ENCODE measurements at places on chromosomes 5 and 9.
A peak's percentile ranks its signal among the peaks of the same experiment; 100 is the strongest.

DNA sequence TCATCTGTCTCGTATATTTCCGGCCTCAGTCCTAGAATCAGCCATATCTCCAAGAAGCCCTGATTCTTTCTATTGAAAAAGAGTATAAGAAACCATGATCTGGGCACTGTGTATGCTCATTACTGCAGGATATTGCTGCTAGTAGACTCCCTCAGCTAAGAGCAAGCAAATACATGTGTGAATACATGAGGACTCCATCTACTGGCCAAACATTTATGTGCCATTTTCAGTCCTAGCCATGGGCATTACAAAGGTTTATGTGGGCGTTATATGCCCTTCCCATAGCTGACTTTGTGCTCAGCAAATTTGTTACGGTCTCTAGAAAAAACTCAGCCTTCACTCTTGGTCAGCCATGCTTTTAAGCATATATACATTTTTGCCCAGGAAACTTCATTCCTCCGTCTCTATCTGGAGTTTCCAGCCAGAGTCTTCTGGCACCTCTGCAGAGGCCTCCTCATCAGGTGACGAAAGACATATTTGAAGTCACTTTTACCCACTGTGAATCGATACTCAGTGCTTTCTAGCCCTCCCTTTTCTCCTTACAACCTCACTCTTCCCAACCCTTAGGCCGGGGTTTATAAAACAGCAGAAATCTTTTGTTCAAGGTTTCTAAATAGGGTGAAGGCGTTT is 1495.6 kb upstream of the CDH6 start:
- peak; percentile 28 for DNase-seq

DNA sequence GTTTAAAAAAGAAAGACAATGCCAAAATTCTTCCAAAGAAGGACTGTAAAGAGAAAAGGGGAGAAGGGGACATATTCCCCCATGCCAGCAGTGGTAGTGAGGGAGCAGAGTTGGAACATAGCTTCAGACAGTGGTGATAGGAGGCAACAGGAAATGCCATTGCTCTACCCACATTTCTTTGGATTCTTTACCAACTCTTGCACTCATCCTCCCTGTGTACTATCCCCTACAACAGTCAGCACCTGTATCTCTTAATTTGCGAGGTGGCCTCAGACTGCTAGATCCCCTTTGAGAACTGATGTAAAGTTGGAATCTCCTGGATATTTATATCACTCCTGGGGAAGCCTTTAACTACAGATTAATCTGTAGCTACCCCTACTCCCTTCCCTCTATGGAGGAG is 320.6 kb upstream of the PTGER4 start:
- no peak for DNase-seq

GRCh38 chr9:35856206-35856605 is 14.0 kb downstream of the OR13J1 start:
- no peak for DNase-seq

- DNase-seq, result no peak
Observed at GRCh38 chr9:86788456-86788855, 158.8 kb downstream of the GAS1 start.

DNA sequence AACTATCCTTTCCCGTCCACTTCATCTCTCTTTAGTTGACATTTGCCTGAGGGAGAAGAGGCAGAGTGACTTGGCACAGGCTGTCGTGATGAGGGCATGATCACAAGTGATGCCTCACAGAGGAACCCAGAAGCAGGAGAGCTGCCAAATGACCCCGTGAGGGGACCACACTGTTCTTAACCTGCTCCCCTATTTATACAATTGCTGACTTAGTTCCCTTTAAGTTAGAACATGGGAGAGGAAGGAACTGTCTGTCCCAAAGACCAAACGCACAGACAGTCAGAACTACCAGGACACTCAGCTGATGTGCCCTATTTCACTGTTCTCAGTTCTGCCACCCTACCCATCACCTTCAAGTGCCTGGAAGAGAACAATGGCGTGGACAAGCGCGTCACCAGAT is 73.7 kb downstream of the SLC1A3 start:
- DNase-seq, result no peak

DNA sequence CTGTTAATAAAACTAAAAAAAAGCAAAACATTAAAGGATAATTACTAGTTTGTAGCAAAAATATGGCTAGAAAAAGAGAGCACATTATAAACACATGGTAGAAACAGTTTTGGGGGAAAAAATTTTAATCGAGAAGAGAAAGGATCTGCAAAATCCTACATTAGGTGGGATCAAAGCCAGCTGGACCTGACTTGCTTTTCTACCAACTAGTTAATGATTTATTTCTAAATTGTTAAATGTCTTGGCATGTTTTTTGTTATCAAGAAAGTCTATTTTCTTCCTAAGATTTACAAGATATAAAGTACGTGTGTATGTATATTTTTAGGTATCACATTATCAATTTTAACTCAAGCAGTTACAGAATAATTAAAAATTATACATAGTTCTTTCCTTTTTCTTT is 47.1 kb upstream of the CDK5RAP2 start:
- no peak for DNase-seq

DNA sequence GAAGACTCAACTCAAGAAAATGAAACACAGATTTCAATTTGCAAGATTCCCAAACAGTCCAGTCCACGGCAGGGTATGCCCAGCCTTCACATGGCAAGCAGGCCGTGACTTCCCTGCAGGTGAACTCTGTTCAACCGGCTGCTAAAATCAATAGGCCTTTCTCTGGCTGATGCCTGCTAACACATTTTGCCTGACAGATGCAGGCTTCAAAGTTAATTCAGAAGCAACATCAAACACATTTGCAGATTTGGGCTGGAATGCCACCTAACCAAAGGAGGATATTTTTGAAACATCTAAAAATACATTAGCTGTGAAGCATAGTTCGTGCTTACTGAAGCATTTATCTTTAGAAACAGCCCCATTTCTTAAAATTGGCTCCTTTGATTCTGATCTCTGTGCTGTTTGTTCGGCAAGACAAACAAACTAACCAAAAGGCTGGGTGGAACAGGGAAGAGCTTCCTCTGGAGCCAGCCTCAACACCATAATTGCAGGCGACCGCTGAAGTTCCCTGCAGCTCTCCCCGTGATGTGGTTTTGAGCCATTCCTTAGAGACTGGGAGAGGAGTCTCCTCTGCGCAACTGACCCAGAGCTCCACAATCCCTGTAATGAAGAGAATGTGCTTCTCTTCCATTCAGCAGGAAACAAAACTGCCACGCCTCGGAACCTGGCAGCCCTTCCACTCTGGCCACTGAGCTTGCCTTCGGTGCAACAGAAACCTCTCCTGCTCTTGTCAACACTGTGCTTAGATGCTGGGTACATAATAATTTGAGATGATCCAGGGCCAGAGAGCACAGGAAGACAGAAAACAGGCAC is 126.5 kb downstream of the MYO10 start:
- DNase-seq, result no peak

GRCh38 chr5:17398431-17398830 is 99.6 kb upstream of the TAF11L2 start:
- DNase-seq, result peak; percentile 85

- no peak for DNase-seq
Observed at GRCh38 chr5:99605904-99606303, 677.1 kb upstream of the CHD1 start.

- DNase-seq, result no peak
Observed at GRCh38 chr5:57594436-57594835, 111.8 kb upstream of the ACTBL2 start.

- no peak for DNase-seq
Observed at GRCh38 chr9:118003240-118003639, 299.0 kb downstream of the TLR4 start.

- DNase-seq, result peak; percentile 72
Observed at GRCh38 chr9:92180669-92181181, 65.5 kb upstream of the SPTLC1 start.

DNA sequence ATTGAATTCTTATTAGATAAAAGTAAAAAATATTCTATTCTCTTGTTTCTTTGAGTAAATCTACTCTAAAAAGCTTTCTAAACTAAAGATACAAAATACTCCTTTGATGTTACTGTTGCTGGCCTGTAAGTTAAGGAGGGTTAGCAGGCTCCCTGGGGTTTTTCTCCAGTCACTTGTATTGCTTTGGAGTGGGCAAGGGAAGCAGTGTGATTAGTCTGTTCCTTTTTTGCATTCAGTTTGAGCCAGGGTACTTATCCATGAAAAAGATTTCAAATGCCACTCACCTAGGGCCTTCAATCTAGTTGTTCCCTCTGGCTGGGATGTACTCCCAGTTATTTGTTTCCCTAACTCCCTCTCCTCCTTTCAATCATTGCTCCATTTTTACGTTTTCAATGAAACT is 256.2 kb upstream of the SMC2 start:
- DNase-seq, result no peak

DNA sequence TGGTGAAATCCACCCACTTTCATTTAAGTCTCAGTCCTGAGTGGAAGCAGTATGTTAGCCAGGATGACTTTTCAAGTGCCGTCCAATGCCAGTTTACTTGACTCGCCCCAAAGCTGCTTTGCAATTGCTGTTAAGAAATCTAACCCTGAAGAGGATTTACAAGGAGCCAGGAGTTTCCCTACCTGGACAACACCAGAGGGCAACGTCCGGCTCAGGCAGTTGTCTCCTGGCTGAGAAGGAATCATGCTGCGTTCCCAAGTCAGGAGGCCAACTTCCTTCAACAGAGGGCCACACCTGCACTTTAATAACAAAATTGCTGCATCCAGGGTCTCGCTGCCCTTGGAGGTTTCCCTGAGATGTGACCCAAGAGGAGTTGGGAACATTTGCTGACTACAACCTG is 65.8 kb downstream of the BOD1 start:
- DNase-seq, result no peak

GRCh38 chr5:38023371-38023770 is 183.5 kb upstream of the GDNF start:
- no peak for DNase-seq

DNA sequence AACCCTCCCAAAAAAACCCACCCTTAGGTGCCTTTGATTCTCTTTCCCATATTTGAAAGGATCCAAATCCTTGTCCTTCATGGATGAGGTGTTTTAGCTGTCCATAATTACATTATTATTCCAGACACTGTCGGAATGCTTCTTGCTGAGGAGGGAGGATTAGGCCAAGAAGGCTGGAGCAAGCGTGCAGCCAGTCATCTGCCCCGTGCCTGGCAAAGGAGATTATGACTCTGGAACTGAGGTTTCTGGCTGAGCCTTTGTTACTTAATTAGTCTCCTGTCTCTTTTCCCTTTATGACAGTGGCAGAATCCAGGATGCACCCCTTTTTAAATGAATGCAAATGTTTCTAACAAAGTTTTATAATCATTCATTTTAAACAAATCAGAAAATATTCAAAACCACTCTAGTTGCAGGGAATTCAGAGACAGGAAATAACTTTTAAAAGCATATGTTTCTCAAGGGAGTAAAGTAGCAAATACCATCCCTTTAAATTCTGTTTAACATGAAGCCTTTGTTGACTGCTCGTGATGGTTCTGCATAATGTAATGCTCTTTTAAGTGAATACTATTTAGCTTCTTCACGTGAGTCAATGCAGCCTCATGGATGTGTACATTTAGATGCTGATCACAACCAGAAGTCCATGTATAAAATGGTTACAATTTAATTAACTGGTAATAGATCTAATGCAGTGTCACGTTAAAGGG is 69.8 kb downstream of the GALNT10 start:
- no peak for DNase-seq

- no peak for DNase-seq
Observed at GRCh38 chr9:89497257-89497963, 503 bp downstream of the SEMA4D start.

DNA sequence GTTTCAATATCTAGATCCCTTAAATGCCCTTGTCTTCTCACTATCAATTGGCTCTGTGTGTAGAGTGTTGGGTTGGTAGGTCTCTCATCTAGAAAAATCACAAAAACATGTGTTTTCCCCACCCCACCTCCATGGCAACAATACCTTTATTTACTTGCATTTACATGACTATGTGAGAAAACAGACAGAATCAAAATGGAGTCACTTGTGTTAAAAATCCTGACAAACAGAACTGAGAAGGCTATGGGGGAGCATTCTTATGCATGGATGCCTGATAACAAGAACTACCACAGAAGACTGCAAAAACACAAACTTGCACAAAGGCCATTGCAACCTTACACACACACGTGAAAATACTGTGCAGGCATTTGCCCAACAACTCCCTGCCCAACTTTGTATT is 1352.9 kb upstream of the CDH9 start:
- no peak for DNase-seq

DNA sequence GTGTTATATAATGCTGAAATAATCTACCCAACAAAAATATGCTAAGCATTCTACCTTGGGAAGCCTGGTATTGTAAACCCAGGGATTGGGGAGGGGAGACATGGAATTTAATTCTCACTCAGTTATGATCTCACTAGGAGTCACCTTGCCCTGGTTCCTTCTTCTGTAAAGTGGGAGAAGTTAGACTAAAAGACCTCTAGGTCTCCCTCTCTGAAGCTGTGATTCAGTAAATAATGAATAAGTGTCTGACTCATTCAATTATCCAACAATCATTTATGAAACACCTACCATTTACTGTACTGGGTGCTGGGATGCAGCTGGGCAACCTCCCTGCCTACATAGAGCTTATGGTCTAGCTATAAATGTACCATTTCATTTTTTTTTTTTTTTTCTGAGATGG is 20.2 kb upstream of the SPARC start:
- peak; percentile 89 for DNase-seq

DNA sequence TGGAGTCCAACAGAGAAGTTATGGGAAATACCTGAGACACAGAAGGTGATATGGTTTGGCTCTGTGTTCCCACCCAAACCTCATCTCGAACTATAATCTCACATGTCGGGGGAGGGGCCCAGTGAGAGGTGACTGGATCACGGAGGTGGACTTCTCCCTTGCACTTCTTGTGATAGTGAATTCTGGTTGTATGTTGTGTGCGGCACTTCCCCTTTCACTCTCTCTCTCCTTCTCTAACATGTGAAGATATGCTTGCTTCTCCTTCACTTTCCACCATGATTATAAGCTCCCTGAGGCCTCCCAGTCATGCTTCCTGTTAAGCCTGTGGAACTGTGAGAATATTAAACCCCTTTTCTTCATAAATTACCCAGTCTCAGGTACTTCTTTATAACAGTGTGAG is 96.1 kb downstream of the TMEM232 start:
- no peak for DNase-seq
